ENCODE measurements at places on chromosomes 6 and 20.

- no peak for DNase-seq
Measured at GRCh38 chr6:167493976-167494697, 169.3 kb downstream of the TTLL2 start.

DNA sequence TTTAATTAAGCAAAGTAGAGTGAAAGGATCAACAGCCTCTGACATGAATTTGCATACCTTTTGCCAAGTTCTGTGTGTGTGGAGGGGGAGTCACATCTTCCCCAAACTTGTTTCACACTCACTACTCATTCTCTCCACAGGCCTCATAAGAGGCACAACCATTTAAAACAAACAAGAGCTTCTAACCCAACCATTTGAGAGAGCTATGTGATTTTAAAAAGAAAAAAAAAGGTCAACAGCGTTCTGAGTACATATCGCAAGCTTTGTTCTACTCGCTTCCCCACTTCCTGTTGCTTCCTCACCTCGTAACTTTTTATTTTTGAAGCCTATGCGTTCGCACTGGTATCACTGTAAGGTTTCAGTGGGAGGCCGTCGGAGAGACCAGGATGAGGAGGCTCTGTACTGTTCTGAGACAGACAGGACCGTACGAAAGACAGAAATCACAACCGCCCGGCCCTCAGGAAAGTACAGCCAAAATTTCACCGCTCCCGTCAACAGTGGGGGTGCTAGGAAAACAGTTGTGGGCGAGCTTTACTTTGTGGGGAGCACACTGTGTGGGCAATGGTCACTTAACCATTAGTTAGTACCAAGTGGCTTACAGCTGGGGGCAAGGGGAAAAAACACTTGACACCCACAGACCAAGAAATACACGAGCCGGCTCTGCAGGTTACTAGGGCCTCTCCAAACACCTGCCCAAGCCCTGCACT, 61.3 kb downstream of the TRERF1 start:
- DNase-seq: no peak

- DNase-seq: no peak
Measured at GRCh38 chr6:162976141-162976540, 248.4 kb downstream of the PACRG start.

DNA sequence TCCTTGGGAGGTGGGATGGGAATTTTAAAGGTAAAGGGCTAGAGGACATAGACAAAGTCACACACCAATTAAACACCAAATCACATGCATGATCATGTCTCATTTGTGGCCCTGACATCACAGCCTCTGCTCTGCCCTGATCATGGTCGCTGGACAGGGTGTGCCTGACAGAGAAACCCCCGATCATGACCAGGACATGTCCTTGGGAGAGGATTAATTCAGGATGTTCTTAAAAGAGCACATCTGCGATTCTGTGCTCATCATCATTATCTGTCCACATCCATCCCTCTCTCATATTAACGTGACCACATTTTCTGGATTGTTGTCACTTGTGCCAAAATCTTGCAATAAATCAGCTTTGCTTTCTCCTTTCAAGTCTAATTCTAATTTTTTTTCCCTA, 7.7 kb upstream of the PBOV1 start:
- no peak for DNase-seq

DNA sequence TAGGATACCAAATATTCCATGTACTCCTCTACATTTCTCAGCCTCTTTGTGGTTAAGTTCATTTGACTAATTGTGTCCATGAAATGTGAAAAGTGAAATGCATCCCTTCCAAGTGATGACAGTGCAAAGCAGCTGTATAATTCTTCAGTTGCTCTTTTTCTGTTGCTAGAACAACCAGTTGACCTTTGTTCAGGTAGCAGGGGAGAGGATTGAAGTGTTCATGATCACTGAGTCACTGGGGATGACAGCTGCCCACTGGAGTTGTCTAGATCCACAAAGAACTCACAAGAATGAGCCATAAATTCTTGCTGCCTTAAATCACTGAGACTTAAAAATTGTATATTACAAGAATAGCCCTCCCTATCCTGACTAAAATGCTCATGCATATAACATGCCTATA, 254.6 kb downstream of the EPHA7 start:
- DNase-seq: no peak
